ENCODE measurements at places on chromosomes 7 and 10.

DNA sequence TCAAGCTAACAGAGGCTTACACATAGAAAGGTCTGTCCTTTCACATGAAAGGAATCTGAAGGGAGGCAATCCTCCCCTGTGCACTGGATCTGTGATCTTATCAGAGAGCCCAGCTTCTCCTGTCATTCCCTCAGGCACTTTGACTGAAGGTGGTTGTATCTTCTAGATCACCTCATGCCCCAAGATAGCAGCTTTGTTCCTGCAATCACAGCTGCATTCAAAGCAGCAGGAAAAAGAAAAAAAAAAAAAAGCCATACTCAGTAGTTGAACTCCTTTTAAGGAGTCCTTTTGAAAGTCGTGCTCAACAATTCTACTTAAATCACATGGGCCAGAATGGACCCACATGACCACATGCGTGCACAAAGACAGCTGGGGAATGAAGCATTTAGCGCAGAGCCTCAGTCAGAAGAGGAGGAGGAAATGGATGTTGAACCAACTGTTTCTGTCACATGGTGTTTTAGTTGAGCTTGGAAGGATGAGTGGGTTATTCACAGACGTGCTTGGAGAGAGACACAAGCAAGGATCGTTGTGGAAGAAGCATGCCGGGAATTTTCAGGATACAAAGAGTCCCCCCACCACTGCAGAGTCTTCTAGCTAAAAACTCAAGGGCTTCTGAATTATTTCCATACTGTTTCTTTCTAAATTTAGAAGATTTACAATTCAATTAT, 13.0 kb upstream of the PFKP start:
- DNase-seq = no peak

- DNase-seq = no peak
Observed at GRCh38 chr10:42972946-42973345, 103.9 kb upstream of the RET start.

GRCh38 chr7:39464350-39465054, 101.7 kb upstream of the YAE1 start:
- DNase-seq = no peak

DNA sequence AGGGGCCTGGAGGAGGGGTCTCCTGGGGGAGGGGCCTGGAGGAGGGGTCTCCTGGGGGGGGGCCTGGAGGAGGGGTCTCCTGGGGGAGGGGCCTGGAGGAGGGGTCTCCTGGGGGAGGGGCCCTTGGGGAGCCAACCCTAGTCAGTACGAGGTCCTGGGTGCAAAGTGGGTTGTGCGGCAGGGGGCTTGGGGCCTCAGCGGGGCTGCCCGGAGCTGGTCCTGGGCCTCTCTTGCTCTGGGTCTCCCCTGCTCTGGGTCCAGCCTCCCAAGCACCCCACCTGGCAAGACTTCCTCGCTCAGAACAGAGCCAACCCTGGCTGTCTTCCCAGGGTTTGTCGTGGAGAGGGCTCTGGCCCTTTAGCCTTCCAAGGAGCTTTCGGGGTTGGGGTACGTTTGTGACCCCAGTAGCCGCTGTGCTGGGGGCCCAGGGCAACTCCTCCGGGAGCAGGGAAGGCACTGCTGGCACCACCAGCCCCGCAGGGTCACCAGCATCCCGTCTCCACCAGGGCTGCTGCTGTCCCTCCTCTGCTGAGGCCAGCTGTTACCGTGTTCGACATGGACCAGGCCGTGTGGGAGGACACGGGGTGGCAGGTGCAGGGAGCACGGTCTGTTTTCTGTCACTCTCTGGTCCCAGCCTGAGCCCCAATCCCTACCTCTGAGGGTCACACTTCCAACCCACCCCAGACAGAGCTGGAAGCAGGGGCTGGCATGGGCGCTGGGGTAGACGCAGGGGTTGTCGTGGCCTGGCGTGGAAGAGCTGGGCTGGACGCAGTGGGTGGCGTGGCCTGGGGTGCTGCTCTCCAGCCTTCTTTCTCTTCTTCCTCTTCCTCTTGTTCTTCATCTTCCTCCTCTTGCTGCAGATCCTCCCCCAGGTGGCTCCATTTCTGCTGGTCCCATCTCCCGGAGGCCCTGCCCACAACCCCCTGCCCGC, 22.8 kb downstream of the PWWP2B start:
- DNase-seq = no peak

GRCh38 chr10:62647375-62648092, 157.0 kb upstream of the ADO start:
- DNase-seq = no peak

GRCh38 chr10:17802976-17803375, 6.2 kb upstream of the MRC1 start:
- no peak for DNase-seq

GRCh38 chr7:140062118-140062527, 628 bp downstream of the PARP12 start:
- no peak for DNase-seq

- DNase-seq = no peak
Observed at GRCh38 chr7:102122026-102122425, 164.6 kb upstream of the SH2B2 start.

- DNase-seq = no peak
Observed at GRCh38 chr10:123096452-123096851, 39.3 kb upstream of the HMX3 start.

- no peak for DNase-seq
Observed at GRCh38 chr10:101367569-101368453, 13.8 kb downstream of the BTRC start.

GRCh38 chr7:93765475-93765874, 125.1 kb downstream of the TFPI2 start:
- no peak for DNase-seq

DNA sequence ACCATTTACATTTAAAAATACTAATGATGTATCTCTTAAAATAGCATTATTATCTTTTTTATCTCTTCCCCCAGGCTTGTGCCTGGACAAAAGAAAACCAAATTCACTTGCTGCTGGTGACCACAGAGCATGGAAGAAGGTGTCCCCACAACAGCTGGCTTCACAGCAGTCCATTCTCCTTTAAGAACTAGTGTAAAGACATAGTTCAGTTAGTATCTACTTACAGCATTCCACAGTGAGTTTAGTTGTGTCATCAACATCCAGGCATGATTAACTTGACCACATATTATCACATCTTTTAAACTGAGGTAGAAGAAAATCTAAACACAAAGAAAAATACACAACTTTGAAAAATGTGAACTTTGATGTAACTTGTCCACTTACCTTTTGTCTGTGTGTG, 55.0 kb downstream of the LRRC17 start:
- DNase-seq = no peak

DNA sequence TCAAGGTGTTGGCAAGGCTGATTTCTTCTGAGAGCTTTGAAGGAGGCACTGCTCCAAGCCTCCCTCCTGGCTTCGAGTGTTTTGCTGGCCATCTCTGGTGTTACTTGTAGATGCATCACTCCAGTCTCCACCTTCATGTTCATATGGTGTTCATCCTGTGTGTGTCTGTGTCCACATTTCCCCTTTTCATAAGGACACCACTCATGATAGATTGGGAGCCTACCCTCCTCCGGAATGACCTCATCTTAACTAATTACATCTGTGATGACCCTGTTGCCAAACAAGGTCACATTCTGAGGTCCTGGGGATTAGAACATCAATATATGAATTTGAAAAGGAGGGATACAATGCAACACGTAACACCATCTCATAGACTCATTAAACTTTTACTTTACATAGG, 119.0 kb downstream of the CREB5 start:
- no peak for DNase-seq
